WERI-Rb-1 (cell line): ENCODE measurements at places on chromosomes 5 and 9.

GRCh38 chr5:109186759-109187158, 223.0 kb downstream of the PJA2 start:
- no peak for DNase-seq

GRCh38 chr5:123044926-123045617, 8.5 kb upstream of the PPIC start:
- DNase-seq, result no peak

DNA sequence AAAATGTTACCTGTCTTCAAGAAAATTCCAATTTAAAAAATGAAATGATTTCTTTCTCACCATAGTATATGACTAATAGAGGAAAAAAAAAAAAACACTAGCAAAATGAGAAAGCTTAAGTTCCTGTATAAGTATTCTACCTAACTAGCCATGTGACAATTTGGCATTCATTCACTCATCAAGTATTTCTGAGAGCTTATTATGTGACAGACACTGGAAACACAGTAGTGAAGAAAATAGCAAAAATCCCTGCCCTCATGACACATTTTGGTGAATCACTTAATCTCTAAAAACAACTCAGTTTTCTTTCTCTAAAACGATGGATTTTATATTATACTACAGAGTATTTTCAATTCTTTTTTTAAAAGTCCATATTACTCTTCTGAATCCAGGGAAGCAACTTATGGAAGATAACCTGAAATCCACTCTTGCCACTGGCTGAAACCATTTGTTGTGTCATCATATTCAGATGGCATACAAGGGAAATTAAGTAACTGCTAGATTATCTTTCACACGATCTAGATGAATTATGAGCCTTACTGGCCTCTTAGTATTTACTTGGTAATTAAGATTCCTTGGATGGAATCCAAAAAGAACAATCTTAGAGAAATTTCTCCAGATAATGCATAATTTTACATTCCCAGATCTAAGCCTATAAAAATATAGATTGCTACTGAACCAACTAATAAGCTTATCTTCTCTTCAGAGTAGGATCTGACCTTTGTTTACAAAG, 5.5 kb downstream of the PTBP3 start:
- no peak for DNase-seq

GRCh38 chr9:133683586-133684120, 47.5 kb downstream of the DBH start:
- no peak for DNase-seq

DNA sequence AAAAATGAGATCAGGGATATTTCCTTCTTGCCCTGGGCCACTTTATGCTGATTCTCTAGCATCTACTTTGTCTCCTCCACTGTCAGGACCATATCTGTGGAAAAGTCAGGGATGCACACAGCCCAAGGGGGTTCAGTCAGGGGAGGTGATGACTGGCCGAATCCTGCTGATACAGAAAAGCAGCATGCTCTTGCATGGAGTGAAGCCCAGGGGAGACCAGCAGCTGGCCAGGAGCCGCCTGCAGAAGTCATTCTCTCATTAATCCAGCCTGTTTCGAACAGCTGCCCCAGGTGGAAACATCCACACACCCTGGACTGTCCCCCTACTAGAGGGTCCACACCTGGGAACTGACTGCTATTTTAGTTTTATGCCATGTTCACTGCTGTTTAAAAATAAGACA, 177.1 kb downstream of the ATP10B start:
- DNase-seq, result no peak

DNA sequence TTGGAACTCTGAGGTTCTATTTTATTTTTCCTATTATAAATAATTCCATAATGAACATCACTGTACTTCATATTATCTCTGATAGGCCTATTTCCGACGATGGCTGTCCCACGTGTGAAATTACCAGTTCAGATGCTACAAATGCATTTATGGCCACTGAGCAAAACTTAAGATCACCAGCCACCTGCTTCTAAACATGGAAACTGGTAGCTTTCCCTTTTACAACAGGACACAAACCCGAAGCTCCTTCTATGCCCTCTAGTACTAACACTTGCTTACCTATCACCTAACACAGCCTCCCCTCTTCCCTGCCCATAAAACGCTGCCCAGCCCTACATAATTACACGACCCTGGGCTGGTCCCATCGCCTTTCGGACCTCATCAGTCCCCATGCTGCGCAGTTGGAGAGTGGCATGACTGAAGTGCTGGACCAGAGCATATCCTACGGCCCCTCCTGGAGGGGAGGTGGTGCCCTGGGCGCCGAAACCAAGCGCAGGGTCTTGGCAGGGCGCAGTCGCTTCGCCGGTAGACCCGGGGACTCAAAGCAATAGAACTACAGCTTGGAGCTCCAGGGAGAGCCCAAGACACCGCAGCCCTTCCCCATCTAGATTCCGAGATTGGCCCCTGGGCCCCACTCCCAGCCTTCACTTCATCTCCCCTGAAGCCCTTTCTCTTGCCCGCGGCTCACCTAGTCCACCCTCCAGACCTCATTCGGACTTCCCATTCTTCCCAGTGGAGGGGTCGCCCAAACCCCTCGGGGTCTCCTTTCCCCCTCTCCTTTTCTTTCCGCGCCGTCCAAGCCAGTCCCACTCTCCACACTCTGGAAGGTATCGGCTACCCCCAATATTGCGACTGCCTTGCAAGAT, 1.0 kb upstream of the SAP30L start:
- DNase-seq, result peak; percentile 18

DNA sequence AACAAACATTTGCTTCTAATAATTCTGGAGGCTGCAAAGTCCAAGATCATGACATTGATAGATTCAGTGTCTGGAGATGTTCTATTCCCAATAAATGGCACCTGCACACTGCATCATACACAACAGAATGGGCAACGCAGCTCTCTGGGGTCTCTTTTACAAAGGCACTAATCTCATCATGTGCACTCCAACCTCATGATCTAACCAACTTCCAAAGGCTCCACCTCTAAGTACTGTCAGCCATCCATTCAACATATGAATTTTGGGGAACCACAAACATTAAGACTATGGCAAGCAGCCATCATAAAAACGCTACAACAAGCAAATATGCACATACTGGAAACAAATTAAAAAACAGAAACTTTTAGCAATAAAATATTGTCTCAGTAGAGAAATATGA, 121.1 kb downstream of the CYLC2 start:
- no peak for DNase-seq

- DNase-seq, result no peak
These were observed 139.5 kb downstream of the NIPBL start for GRCh38 chr5:37015795-37016666.

DNA sequence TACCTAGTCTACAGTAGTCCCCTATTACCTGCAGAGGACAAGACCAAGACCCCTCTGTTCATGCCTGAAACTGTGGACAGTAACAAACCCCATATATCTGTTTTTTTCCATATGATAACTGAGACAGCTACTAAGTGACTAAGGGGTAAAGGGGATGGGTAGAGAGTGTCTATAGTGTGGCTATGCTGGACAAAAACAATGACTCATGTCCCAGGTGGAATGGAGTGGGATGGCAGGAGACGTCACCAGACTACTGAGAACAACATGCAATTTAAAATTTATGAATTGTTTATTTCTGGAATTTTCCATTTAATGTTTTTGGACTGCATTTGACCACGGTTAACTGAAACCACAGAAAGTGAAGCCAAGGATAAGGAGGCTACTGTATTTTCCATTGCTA, 171.8 kb downstream of the AGTPBP1 start:
- DNase-seq, result no peak

DNA sequence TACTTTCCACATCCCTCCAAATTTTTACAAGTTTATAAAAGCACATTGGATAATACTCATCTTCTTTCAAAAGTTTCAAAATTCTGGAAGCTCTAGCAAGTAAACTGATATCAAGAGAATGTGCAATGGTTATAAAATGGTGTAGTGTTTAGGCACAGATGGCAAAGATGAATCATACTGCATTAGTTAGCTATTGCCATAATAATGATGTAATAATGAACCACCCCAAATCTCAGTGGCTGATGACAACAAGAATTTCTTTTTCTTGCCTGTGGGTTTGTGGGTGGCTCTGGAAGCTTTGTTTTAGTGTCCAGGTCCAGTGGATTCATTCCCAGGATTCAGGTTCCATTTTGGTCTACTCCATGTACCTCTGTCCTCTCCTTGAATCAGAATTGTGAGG, 319.0 kb downstream of the BRINP1 start:
- DNase-seq, result no peak

- DNase-seq, result peak; percentile 92
These were observed 28.8 kb upstream of the TAL2 start for GRCh38 chr9:105633411-105633810.

- no peak for DNase-seq
These were observed 6.3 kb downstream of the PDE6A start for GRCh38 chr5:149938279-149938678.

DNA sequence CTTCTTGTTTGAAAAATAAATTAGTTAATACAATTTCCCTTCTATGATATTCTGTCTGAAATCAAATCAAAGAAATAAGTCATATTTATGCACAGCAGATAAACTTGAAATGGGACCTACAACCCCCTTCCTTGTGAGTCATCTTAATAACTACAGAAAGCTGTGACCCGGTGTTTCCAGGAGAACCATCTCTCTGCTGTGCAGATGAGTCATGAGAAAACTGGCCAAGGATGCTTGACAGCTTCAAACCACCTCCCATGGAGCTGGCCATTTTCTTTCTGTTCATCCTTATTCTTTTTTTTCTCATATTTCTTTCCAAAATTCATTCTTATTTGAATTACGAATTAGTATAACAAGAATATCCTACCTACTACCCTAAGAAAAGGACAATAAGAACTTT, 43.4 kb upstream of the NR4A3 start:
- no peak for DNase-seq

GRCh38 chr5:68255305-68256120, 40.0 kb downstream of the PIK3R1 start:
- no peak for DNase-seq

GRCh38 chr9:134172198-134173126, 8.1 kb upstream of the RNU6ATAC start:
- DNase-seq, result no peak

- DNase-seq, result no peak
These were observed 304.0 kb downstream of the PJA2 start for GRCh38 chr5:109105631-109106267.

DNA sequence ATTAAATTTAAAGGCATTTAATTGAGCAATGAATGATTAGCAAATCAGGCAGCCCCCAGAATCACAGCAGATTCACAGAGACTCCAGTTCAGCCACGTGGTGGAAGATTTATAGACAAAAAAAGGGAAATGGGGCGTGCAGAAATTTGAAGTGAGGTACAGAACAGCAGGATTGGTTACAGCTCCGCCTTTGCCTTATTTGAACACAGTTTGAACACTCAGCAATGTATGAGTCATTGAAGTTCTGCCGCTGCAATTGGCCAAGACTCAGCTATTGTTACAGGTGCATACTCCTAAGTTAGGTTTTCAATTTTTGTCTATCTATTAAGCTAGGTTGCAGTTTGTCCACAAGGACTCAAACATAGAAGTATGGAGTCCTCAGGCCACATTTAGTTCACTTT, 157.7 kb upstream of the SLC12A2 start:
- no peak for DNase-seq

- DNase-seq, result no peak
These were observed 160.2 kb upstream of the FTMT start for GRCh38 chr5:121691478-121691877.

GRCh38 chr9:83707518-83707767, 315 bp downstream of the UBQLN1 start:
- DNase-seq, result no peak

GRCh38 chr9:21554813-21555212, 72.7 kb upstream of the IFNE start:
- no peak for DNase-seq

DNA sequence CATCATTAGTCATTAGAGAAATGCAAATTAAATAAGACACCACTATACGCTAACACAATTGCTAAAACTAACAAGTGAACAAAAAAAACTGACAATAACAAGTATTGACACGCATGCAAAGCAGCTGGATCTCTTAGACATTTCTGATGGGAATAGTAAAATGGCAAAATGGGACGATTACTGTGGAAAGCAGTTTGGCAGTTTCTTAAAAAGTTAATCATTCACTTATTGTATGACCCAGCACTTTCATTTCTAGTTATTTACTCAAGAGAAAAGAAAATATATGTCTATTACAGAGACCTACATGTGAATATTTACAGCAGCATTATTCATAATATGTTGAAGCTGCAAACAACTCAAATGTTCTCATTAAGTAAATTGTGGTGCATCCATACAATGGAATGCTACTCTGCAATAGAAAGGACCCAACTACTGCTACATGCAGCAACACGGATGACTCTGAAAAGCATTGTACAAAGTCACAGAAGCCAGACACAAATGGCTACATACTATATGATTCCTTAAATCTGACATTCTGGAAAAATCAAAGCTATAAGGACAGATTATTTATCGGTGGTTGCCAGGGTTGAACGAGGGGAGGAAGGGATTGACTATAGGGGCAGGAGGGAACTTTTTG, 96.8 kb upstream of the ITGA2 start:
- no peak for DNase-seq

GRCh38 chr9:134555094-134555650, 86.4 kb upstream of the COL5A1 start:
- no peak for DNase-seq

DNA sequence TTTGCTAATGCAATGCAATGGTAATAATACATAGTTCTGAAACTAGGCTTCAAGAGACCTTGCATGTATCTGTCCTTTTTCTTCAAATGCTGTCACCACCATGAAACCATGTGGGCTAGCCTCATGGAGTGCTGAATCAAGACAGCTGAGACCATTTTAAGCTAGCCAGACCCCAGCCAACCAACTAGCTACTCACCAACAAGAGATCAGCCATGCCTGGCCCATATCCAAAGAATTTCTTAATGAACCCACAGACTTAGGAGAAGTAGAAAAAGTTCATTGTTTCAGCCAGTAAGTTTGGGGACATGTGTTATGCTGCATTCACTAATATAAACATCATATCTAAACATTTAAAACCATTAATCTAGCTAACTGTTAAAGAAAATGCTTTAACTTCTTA, 139.8 kb upstream of the EDIL3 start:
- no peak for DNase-seq

GRCh38 chr5:105430516-105430915, 1867.9 kb upstream of the NUDT12 start:
- no peak for DNase-seq

- no peak for DNase-seq
These were observed 300.0 kb upstream of the VLDLR start for GRCh38 chr9:2321523-2322148.
